ENCODE measurements at places on chromosomes 3 and 15.

- DNase-seq = no peak
Observed at GRCh38 chr3:47664519-47664918, 85.9 kb upstream of the CSPG5 start.

DNA sequence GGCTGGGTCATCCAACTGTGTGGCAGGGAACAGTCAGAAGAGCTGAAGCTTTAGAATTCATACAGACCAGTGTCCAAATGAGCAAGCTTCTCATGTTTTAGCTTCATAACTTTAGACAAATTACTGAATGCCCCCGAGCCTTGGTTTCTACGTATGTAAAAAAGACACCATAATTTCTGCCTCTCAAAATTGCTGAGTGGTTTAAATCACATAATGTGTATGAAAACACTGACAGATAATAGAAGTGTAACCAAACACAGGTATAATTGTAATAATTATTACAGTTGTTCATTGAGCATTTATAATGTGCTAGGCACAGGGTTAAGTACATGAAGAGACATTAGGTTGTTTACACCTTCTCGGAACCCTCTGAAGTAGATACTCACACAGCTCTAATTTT is 207.2 kb downstream of the IGSF11 start:
- DNase-seq = no peak

- no peak for DNase-seq
Observed at GRCh38 chr15:62426387-62426956, 261.4 kb upstream of the C2CD4B start.

- DNase-seq = no peak
Observed at GRCh38 chr15:93706495-93707292, 524.7 kb upstream of the MCTP2 start.

DNA sequence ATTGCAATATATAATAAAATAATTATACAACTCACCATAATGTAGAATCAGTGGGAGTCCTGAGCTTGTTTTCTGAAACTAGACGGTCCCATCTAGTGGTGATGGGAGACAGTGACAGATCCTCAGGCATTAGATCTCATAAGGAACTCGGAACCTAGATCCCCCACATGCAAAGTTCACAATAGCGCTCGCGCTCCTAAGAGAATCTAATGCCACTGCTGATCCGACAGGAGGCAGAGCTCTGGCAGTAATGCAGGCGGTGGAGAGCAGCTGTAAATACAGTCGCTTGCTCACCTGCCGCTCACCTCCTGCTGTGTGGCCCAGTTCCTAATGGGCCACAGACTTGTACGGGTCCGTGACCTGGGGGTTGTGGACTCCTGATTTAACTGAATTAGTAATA is 87.8 kb downstream of the P3H2 start:
- no peak for DNase-seq

DNA sequence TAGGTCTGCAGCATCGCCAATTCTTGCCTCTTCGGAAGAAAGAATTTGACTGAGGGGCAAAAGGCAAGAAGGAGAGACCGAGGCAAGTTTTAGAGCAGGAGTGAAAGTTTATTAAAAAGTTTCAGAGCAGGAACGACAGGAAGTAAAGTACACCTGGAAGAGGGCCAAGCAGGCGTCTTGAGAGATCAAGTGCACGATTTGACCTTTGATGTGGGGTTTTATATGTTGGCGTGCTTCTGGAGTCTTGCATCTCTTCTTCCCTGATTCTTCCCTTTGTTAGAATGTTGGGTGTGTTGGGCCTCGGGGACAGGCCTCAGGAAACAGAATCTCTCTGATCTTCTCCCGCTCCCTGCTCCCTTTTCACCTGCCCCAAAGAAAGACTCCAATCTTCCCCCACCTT is 40.6 kb upstream of the FLNB start:
- DNase-seq = no peak

DNA sequence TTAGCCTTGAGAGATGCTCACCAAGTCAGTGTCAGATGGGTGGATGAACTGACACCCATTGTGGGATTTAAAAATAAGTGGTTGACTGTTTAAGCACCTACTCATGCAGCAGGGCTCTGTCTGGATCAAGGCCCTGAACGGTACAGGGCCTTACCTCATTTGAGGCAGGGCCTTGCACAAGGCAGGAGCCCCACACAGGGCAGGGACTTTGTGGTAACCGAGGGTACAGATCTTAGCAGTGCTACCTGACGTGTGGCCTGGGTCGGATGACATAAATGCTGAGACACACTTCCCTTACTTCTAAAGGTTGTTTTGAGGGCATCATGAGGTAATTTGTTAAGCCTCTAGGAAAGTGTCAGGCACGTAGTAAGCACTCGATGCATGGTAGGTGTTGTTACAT is 59.5 kb upstream of the PLXNA1 start:
- no peak for DNase-seq

DNA sequence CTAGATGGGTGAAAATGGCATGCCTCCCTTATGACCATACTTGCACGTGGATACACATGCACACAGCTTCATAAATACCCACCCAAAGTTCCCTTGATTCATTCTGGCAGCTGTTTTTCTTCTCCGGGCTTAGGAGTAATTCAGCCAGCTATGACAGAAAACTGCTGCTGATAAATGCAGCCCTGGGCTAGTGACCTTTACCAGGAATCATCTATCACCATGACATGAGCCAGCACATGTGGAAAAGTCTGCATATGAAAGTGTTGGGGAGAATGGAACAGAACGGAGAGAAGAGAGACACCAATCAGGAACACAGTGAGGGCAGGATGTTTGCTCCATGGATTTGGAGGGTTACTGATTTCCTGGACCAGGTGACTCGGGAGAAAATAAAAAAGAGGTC is 706.3 kb downstream of the PDCD6IP start:
- no peak for DNase-seq

- DNase-seq = no peak
Observed at GRCh38 chr3:37680401-37680800, 181.3 kb upstream of the CTDSPL start.

- DNase-seq = no peak
Observed at GRCh38 chr3:115861166-115861733, 237.9 kb downstream of the GAP43 start.

GRCh38 chr3:107739227-107739626 is 216.5 kb downstream of the BBX start:
- no peak for DNase-seq
